ENCODE measurements at places on chromosomes 3 and 15. TPM values are rescaled to one million over a fixed set of nuclear protein-coding genes. Genes with fewer than 3 reads are reported as not detected.

- no peak for DNase-seq
Measured at GRCh38 chr15:27787931-27788330, 311.2 kb downstream of the OCA2 start.

GRCh38 chr3:17179381-17180205, 294.8 kb downstream of the PLCL2 start:
- peak; percentile 13 for DNase-seq

Gene CHRNA7
- total RNA-seq: not detected

DNA sequence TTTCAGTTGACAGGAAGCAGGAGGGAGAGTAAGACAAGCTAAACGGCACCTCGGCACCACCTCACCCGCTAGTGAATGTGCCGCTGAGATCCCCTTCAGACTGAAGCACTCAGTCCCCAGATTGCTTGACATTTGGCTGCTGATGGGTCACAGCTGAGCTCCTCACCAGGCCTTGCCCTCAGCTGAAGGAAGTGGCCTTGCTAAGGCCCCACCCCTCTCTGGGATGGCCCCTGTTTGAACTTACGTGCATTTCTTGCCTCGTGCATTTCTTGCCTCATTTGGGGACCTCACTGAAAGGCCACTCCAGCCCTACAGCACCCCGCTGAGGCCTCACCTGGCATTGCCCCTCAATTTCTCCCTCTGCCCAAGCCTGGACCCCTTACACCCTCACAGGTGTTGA, 39.8 kb downstream of the EOGT start:
- DNase-seq: no peak

DNA sequence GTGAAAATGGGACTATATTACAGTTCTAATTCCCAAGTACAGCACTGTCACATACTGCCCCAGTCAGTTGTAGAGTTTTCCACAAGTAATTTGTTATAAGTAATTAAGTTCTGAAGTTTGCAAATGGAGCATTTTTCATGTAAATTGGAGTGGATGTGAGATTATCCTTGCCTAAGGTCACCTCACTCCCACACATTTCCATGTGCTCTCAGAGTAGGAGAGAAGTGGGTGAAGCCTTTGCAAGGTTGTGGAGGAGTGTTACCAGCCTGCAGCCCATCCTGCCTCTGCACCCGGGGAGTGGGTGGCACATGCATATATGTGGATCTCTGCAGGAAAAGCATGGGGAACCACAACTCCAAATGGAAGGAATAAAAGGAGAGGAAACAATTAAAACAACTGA, 169.8 kb downstream of the CD47 start:
- no peak for DNase-seq

DNA sequence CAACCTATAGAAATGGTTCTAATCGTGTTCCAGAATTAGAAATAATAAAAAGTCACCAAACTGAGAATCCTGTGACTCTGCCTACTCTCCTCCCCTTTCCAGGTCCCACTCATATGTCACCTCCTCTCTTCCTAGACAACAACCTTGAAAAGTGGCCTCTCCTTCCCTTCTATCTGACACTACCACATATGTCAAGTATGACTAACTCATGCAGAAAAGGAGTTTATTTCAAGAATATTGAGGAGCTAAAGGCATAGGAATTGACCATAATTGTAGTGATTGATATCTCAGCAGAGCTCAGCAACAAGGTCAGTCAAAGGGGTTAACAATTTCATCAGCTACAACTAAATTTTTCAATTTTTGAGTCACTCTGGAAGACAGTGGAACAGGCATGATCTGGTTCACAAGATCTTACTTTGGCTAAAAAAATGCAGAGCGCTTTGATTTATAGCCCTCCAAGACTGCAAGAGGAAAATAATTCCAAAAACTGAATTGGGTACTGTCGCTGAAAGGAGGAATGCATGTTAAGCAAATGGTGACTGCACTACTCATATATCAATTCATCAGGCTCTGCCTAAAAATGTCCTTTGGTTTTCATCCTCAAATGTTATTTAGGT, 160.6 kb upstream of the ARHGEF26 start:
- DNase-seq: no peak

DNA sequence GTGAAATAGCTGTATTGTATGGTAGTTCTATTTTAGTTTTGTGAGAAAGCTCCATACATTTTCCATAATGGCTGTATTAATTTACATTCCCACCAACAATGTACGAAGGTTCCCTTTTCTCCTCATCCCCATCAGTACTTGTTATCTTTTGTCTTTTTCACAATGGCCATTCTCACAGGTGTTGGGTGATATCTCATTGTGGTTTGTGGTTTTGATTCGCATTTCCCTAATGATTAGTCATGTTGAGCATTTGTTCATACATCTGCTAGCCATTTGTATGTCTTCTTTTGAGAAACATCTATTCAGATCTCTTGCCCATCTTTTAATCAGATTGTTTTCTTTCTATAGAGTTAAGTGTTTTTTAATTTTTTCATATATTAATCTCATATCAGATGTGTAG, 931.9 kb downstream of the IGSF11 start:
- peak; percentile 11 for DNase-seq

Gene CRYGS
- 0.36 TPM for total RNA-seq

Gene DENND4A
- total RNA-seq: 17.7 TPM

DNA sequence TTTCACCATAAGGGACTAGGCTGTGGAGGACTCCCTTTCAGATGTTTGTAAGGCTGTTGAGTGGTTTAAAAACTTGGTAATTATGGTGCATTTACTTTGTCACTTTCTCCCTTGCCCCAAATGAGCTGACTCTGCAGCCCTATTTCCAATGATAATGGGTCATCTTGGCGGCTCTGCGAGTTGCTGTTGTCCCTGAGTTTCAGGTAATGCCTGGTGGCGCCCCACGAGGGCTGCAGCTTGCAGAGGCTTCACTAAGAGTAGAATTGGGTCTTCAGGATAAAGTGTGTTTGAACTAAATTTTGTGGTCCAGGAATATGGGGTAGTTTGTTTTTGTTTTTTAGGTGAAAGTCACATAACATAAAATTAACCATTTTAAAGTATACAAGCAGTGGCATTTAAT, 450.1 kb upstream of the CFAP20DC start:
- no peak for DNase-seq

GRCh38 chr15:25787855-25788520, 75.1 kb downstream of the ATP10A start:
- peak; percentile 63 for DNase-seq

Gene SH2D7
- total RNA-seq: not detected

Gene ABHD14A
- total RNA-seq: 3.1 TPM

DNA sequence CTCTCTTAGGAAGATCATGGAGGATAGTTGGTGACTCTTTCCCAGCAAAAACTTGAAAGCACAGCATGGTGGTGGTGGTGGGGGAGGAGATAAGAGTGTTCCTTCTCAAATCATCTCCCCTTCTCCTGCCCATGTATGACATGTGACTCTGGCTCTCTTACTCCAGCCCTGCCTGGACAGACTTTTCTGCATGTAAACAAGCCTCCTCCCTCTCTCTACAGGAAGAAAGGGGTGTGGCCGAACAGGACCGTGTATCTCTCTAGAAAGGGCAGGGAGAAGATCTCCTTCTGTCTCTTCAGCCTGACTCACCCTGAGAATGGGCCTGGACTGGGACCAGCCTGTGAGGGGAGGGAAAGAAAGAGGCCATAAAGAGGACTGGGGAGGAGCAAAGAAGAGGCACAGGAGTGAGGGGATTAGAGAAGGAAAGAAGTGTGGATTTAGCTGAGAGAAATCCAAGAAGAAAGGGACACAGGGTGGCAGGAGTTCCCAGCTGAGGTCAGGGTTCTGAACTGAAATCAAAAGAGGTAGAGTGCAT, 1.5 kb downstream of the CELF6 start:
- DNase-seq: no peak
